ENCODE measurements at places on chromosomes 4 and X.

DNA sequence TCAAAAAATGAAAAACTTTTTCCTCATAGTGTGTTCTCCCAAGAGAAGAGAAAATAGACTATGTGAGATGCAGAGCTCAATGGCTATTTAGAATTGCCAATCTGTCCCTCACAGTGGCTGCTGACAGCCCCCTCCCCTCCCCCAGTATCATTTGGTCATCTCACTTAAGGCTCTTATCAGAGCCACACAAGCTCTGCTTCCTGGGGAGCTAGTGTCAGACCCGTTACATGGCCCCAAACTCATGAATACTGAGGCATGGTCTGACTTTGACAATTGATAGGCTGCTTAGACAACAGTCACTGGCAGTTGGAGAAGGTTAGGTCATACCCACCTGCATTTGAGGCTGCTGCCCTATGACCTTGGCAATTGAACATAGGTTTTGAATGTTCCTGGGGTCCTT lies 15.3 kb downstream of the RNF150 start:
- no peak for DNase-seq

DNA sequence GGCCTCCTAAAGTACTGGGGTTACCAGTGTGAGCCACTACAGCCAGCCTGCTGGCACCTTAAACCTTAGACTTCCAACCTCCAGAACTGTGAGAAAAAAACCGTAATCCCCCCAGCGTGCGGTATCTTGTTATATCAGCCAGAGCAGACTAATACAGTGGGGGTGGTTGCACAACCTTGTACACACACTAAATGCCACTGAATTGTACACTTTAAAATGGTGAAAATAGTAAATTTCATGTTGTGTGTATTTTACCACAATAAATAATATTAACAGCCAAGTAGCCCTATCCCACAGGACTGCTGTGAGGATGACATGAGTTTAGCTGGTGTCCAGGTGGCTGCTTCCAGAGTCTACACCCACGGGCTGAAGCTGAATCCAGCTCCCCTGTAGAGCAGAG lies 38.8 kb downstream of the ZBTB49 start:
- no peak for DNase-seq

DNA sequence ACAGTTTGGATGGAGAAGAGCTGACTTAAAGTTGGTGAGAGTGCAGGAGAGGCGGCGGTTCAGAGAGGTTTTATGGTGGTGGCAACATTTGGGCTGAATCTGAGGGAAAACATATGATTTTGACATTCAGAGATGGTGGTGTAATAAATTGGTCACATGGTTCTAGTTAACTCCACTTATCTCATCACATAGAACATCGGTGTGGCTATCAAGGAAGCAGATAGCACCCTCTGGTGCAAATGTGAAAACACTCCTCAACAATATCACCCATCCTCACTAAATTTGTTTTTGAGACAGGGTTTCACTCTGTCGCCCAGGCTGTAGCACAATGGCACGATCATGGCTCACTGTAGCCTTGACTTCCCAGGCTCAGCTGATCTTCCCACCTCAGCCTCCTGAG lies 28.8 kb downstream of the SUPT20HL2 start:
- DNase-seq, result no peak

GRCh38 chr4:67700116-67700737 lies 728 bp downstream of the UBA6 start:
- no peak for DNase-seq

DNA sequence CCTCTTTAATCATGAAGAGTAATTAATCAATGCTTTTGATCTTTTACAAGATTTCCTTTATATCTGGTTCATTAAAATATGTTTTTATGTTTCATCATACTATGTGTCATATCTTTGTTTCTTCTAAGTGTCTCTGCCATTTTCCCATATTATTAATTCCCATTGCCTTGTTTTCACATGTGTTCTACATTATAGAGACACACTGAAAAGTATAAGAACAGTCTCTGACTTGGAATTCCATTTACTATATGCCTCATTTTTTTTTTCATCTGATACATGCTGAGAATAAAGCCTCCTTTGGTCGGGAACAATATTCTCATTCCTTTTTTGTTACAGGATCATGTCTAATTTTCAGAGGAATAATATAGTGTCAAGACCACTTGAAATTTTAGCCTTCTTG lies 4.3 kb downstream of the BANK1 start:
- no peak for DNase-seq

- no peak for DNase-seq
Observed at GRCh38 chr4:95122001-95122400, 364.2 kb downstream of the BMPR1B start.

DNA sequence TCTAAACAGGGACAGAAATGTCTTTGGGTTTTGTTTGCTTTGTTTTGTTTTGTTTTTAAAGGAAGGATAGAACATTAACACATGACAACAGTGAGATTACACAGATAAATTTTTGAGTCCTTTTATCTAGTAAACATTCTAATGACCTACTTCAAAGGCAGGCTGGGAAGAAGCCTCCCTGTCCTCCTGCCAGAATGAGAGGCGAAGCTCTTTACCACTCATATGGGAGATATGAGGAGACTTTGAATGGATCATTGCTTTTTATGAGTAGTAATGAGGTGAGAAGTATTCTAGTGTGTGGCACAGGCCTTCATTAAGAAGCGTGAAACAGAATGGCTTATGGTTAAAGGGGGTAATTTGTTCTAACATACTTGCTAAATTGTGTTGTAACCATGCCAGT lies 172.0 kb downstream of the FBXO8 start:
- no peak for DNase-seq

DNA sequence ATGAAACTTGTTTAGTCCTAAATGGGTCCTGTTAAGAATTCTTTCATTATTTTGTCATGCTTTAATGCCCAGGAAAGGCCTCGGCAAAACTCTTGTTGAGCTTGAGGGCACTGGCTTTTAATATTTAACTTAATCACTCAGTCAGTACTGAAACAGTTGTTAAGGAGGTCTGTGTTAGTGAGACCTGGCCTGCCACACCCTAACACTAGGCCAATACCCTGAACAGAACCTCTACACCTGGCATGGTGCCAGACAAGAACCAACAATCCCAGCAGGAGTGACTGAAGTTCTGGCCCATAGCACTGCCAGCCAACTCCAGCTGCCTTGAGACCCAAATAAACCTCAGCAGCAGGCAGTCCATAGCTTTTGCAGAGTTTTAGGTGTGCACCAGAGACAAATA lies 85.7 kb upstream of the ITM2A start:
- no peak for DNase-seq

DNA sequence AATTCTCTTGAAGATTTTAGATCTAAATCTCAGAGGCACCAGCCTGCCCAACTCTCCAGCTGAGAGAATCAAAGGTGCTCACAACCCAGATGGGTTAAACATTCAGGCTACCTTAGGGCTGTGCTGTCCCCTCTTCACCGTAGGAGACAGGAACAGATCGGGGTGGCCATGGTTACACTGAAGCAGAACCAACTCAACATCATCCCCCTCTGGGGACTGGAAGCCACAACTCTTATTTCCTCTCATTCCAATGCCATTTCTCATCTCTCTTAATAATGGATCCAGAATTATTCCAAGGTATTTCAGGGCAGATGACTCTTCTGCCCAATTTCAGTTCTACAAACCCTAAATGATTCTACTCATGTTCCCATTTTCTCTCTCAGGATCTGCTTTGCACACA lies 109.7 kb downstream of the NKX6-1 start:
- DNase-seq, result no peak

- no peak for DNase-seq
Observed at GRCh38 chrX:82320569-82320968, 1118.7 kb downstream of the SH3BGRL start.

DNA sequence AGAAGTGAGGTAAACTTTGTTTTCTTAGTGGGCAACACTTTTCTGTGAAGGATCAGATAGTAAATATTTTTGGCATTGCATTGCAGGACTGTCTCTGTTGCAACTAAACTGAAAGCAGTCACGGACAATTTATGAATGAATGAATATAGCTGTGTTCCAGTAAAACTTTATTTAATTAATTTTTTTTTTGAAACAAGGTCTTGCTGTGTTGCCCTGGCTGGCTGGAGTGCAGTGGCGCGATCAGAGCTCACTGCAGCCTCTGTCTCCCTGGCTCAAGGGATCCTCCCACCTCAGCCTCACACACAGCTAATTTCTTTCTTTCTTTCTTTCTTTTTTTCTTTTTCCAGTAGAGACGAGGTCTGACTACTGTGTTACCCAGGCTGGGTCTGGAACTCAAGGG lies 15.8 kb downstream of the RBM10 start:
- DNase-seq, result no peak

GRCh38 chr4:156969101-156969500 lies 2.5 kb downstream of the PDGFC start:
- DNase-seq, result no peak

DNA sequence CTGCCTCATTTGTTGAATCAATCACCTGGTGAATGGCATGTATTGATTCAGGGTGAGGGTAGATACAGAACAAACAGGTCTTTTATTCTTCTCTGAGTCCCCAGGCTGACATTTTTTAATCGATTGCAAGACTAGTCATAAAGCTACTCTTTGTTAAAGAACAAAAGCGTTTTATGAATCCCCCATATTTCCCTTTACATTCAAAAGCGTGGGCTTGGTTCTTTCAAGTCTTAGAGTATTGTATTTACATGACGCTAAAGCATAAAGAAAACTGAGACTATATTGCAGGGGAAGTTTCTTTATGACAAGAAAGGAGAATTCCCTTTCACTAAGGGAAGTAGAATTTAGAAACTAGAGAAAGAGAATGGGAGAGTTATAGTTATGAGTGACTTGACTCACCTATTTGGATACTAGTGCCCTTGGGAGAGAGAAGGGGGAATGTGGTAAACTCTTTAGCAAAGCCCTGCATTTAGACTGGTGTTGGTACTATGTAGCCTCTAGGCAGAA lies 69.3 kb upstream of the PDE5A start:
- no peak for DNase-seq

- no peak for DNase-seq
Observed at GRCh38 chr4:30863021-30863420, 142.9 kb downstream of the PCDH7 start.

DNA sequence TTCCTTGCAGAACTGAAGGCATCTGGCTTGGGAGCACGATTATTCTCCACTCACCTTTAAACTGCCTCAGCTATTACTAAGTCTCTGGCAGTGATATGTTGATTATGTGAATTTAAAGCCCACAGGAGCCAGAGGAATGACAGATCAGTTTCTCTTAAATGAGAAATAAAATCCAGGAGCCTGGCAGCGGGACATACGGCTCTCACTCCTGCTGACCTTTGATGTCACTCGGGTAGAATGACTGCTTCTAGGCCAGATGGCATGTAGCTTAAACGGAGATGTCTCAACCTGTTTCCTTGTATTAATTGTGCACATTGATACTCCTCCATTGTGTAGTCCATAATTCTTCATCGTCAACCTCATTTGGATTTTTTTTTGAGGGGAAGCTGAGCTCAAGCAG lies 4.0 kb upstream of the CBLL2 start:
- DNase-seq, result no peak

- DNase-seq, result no peak
Observed at GRCh38 chr4:3123181-3123671, 48.7 kb downstream of the HTT start.
